ENCODE measurements at places on chromosomes 2 and 18.

- no peak for DNase-seq
Measured at GRCh38 chr2:3480352-3481010, 38.9 kb downstream of the ADI1 start.

GRCh38 chr2:51534166-51534565 is 502.2 kb upstream of the NRXN1 start:
- no peak for DNase-seq

DNA sequence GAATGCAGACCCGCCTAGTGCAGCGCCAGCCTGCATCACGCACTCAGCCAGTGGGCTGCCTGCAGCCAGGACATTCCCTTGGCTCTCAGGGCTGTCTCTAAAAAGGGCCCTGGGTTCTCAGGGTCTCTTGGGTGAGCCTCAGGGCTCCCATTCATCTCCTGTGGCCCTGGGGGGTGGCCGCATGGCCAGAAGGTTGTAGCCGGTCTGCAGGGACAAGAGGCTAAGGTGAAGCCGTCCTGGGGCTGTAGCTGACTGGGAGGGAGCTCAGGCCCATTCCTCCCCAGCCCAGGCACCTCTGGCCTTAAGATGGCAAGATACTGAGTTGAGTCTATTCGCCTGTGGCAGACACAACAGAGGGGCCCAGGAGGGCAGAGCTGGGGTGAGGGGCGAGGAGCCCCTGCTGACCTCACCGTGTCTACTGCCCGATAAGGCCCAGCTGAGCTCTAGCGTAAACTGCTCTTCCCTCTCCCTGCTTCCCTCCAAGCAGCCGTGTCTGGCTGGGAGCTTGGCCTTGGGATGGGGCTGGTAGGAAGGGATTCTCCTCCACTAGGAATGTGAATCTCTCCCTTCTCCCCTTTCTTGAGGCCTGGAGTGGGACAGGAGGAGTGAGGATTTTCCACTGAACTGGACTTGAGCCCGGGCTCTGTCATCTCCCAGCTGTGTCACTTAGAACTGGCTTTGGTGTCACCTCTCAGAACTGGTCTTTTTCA is 37.9 kb downstream of the INHBB start:
- DNase-seq, result no peak

- no peak for DNase-seq
Measured at GRCh38 chr2:23241121-23241520, 143.9 kb upstream of the KLHL29 start.

DNA sequence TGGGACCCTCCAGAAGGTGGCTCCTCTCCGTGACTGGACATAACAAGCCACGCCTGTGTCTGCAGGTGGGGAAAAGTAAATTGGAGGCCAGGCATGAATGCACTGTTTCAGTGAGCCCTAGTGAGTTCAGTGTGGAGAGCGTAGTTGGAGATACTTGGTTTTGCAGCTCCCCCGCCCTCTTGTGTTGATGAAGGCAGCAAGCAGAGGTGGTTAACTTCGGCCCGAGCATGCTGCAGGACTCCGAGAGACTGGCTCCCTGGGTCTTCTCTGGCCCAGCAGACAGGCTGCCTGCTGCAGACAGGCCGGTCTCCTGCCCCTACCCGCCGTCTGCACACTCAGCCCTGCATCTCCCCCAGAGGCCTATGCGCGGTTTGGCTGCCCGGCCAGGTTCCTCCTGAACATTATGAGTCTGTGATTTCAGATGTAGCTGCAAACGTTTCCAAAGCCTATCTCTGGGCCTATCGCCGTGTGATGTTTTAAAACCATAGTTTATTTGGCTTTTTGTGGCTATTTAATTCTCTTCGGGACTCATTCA is 102.4 kb downstream of the LDLRAD4 start:
- DNase-seq, result no peak

GRCh38 chr2:150462770-150463169 is 24.7 kb downstream of the RND3 start:
- no peak for DNase-seq

GRCh38 chr2:146366276-146366675 is 1478.6 kb upstream of the ACVR2A start:
- no peak for DNase-seq

GRCh38 chr2:62662554-62662953 is 43.0 kb upstream of the EHBP1 start:
- no peak for DNase-seq

- no peak for DNase-seq
Measured at GRCh38 chr18:35337286-35337685, 6.9 kb downstream of the ZNF24 start.

GRCh38 chr2:27351802-27352598 is 4.6 kb downstream of the GTF3C2 start:
- no peak for DNase-seq

- DNase-seq, result no peak
Measured at GRCh38 chr2:2879781-2880180, 497.8 kb downstream of the EIPR1 start.

DNA sequence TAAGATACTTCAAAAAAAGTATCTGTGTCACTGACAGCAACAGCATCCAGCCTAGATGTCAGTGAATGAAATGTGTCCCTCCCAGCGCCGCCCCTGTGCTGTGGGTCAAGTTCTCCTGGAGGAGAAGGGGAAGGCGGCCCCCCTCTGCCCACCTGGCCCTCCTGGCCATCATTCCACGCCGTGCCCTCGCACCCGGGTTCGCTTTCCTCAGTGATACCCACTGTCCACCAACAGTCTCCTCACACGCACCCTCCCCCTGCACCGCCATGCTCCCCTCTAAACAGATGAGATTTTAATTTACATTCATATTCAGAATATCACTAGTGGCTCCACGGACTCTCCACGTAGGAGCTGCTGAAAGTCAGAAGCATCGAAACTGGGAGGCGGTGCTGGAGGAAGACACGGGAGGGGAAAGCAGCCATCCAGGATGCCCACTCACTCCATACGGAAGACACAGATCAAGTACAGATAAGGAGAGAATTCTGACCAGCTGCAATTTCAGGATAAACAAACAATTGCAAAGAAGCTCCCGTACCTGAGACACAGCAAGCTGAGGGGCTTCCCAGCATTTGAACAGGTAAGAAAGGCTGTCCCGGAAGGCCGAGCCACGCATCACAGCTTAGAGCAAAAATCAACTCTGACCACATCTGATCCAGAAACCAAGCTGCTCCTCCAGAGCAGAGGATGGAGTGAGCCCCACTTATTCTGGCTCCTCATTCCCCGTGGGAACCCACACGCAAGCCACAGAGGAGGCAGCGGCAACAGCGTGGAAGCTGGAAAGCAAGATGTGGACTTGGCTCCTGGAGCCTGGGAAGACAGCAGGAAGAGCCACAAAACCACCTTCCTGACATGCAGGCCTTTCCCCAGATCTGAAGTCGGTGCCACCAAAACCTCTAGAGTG is 49.7 kb downstream of the PXDN start:
- no peak for DNase-seq

GRCh38 chr18:55307505-55307904 is 280.5 kb downstream of the TCF4 start:
- no peak for DNase-seq

- DNase-seq, result peak; percentile 36
Measured at GRCh38 chr2:229852565-229852964, 69.2 kb downstream of the TRIP12 start.

GRCh38 chr18:13566941-13567746 is 159.2 kb downstream of the FAM210A start:
- DNase-seq, result no peak

DNA sequence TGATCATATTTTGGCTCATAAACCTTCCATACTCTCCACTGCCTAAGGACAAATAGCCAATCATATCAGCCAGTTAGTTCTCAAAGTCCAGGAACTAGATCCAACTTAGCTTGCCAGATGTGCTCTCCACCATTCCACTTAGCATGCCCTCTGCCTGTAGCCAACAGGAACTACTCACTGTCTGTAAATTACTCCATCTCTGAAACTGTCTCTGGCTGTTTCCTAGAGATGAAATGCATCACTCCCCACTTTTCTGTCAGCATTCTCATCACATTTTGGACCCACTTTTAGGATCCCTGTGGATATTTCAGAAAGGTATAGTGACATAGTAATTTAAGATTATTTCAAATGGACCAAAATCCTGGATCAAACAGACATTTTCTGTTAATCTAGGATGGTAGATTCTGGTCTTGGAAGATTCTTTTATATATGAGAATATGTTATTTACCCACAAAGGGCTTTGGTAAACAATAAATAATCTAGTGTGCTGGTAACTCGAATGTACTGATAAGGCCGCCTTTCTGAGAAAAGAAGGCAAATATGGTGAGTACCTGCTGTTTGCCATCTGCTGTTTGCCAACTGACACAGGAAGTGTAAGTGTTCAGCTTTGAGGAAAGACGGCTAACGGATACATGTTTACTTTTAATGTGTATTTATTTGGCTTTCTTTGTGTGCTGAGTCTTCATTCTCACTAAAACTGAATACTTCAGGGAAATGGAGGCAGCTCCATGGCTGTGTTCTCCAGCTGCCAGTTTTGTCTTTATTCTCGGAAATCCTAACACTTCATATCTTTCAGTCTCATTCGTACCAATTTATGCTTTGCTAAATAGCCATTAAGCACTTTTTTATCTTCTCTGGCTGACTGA is 79.5 kb downstream of the EVA1A start:
- DNase-seq, result no peak

All from AG04450 (cell line).